ENCODE measurements at places on chromosomes 4 and X.

- no peak for DNase-seq
These were observed 88.7 kb downstream of the REPS2 start for GRCh38 chrX:17035111-17035510.

GRCh38 chrX:46820391-46821100 lies 16.3 kb upstream of the RP2 start:
- DNase-seq = no peak

- no peak for DNase-seq
These were observed 19.4 kb downstream of the FAM9C start for GRCh38 chrX:13024986-13025385.

GRCh38 chr4:77586951-77587383 lies 18.7 kb upstream of the CXCL13 start:
- peak; percentile 53 for DNase-seq

DNA sequence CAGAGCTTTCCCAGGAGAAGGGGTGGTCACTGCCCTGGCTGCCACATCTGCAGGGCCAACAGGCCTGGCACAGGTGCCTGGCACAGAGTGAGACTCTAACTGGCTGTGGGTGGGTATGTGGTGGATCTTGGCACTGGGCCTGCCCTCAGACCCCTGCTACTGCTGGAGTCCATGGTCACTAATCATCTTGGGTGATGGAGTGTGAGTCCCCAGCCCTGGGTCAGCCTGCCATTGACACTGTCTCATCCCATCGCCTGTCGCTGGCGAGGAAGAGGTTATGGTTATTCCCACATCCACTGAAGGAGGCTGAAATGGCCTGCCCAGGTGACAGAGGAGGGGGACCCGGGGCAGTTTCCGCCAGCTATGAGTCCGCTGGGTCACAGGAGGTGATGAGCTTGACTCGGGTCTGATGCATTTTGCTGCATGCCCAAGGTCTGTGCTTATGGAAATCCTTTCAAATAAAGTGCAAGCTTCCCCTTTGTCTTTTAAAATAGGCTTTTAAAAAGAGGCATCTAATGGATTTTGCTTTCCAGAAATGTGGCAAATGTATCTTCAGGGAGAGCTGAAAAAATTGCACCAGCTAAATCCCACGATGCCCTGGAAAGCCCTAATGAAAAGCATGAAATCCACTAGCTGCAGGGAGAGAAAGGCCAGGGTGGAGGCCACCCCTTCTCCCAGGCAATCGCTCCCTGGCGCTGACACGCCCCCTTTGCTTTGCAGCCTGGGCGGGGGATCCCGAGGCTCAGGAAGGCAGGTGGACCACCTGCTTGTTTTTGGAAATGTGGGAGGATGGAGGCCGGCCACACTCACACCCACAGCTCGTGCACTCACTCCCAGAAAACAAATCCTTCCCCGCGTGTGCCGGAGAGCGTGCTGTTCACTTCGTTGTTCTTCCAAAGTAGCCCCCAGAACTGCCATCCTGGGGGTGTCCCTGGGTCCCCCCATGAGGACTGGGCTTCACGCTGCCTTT lies 54.9 kb downstream of the ABLIM2 start:
- no peak for DNase-seq

GRCh38 chrX:48451708-48452107 lies 18.4 kb downstream of the SLC38A5 start:
- no peak for DNase-seq

GRCh38 chrX:37779857-37780256 lies at the start of gene CYBB:
CYBB (plus strand) TSS chrX:37780059; CDS start chrX:37780078, 19 bp downstream.
- DNase-seq = no peak

DNA sequence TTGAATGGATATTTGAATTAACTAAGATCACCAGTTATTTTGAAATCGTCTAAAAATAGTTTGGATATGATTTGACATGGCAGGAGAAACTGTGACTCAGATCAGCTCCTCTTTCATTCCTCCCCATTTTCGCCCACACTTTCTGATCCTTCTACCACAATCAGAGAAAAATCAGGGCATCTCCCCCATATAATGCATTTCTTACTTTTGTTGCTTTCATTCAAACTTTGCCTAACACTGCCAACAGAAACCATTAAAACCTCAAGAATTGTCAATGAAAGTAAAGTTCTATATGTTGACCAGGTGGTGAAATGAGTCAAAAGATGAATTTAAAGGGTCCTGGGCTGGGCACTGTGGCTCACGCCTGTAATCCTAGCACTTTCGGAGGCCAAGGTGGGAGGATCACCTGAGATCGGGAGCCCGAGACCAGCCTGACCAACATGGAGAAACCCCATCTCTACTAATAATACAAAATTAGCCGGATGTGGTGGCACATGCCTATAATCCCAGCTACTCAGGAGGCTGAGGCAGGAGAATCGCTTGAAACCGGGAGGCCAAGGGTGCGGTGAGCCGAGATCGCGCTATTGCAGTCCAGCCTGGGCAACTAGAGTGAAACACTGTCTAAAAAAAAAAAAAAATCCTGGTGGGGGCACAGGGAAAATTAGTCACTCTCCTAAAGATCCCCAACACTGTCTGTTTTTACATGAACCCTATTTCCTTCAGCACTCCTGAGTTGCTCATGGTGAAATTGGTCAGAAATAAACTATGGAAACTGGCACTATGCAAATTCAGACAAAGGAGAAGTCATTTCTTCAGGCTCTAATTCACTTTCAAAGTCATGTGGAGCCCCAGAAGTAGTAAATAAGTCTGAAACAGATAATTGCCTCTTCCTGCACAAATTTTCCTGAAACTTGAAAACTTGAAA lies 122.8 kb upstream of the NOCT start:
- DNase-seq = peak; percentile 25

GRCh38 chr4:37946503-37947179 lies 13.6 kb upstream of the PTTG2 start:
- no peak for DNase-seq

- peak; percentile 63 for DNase-seq
These were observed 68.2 kb downstream of the ARHGAP10 start for GRCh38 chr4:147799986-147800555.

GRCh38 chr4:102734591-102735385 lies 26.0 kb downstream of the MANBA start:
- peak; percentile 53 for DNase-seq

DNA sequence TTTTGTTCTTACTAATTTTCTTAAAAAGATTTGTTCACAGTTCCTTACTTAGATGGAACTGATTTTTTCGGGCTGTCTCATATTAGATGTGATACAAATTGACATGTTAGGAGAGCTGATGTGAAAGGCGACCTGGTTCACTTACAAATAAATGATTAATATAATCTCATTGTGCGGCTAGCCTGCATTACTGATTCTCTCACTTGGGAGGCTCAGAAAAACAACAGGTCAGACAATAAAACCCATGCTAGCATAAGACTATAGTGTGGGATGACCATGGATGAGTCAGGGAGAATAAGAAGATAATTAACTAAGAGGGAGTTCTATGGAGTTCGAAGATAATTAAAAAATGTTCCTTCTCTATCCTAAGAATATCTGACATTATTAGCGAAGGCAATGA lies 40.8 kb downstream of the RTL9 start:
- no peak for DNase-seq

GRCh38 chr4:10163296-10163695 lies 46.7 kb upstream of the WDR1 start:
- DNase-seq = no peak

DNA sequence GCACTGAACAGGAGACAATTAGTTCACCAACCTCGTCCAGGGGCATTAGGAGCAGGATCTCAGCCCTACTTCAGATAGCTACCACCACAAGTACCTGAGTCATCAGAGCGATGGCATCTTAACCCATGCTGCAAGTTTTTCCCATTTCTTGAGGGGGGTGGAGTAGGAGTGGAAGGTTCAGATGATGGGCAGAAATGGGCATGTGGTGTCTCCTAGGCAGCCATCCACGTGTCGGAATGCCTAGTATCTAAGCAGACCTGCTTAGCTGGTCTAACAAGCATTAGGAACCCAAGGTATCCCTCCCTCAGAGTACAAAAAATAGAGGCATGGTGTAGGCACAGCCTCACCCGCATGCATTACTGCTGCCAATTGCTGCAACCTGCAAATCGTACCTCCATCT lies 159.1 kb upstream of the DGKK start:
- DNase-seq = no peak

DNA sequence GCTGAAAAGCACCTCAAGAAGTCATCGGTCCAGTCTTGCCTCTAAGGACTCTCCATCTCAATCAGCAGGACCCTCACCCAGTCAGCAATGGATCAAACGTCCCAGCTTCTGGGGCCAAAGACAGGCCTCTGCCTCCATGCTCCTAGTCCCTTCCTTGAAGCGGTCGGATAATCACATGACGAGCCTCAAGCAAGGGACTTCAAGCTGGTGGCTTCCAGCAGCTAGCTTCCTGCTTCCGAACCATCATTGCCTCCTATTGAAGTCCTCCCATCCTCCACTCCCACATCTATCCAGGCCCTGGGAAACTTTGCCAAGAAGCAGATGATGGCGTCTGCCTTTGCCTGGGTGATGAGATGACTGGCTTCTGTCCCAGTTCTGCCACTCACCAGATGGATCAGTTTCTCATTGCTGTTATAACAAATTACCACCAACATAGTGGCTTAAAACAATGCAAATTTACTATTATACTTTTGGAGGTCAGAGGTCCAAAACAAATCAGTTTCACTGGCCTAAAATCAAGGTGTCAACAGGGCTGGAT lies 135.2 kb upstream of the MAMLD1 start:
- no peak for DNase-seq

GRCh38 chr4:163332526-163333406 lies at the start of gene NPY1R:
NPY1R (minus strand) TSS chr4:163332596; CDS start chr4:163326554, 6,042 bp downstream.
- peak; percentile 71 for DNase-seq

DNA sequence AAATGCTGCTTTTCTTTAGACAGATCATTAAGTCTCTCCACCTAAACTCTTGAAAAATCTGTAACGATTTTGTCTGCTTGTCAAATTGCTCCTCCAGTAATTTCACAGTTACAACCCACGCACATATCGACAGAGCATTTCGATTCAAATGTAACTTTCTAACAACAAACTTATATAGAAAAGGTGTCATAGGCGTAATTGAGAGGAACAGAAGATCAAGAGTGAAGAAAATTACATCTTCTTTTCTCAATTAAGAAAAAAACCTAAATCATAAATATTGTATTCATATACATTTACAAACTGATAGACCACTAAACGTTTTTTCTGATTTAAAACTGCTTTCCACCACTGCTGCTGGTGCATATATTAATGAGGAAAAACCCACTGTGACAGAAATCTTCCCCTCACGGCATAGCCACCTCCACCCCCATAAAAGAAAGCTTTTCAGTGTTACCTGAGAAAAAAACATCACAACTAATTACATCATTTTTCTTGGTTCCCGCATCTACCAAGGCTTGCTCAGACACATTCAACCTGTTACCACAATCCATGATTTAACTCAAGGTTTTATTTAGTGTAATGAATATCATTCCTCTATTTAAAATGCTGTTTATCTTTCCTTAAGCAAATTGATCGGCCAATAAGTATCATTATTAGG lies 1.9 kb downstream of the GPM6A start:
- peak; percentile 38 for DNase-seq

DNA sequence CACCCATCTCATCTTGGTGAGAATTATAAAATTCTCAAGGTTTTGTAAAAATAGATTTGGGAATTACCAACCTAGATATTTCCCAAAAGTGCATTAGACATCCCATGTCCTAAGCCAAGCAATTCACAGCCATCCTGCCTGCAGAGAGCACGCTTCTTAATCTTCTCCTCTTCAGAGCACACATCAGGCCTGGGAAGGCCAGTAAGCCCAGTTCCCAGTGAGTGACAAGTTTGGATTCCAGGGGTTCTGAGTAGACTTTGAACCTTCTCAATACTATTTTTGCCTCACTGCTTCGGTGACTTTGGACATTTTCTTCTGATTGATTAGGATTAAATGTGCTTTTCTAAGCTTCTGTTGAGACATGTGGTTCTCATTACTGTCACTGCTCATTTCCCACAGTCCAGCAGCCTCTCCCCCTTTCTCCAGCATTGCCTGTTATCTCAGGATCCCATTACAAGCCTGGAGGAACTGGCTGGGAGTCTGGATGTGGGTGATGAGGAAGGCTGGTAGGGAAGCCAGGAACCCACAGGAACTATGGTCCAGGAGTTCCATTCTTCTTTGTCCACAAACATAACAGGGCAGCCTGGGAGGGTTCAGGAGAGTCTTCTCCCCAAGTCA lies 56.4 kb upstream of the TMEM150C start:
- no peak for DNase-seq

DNA sequence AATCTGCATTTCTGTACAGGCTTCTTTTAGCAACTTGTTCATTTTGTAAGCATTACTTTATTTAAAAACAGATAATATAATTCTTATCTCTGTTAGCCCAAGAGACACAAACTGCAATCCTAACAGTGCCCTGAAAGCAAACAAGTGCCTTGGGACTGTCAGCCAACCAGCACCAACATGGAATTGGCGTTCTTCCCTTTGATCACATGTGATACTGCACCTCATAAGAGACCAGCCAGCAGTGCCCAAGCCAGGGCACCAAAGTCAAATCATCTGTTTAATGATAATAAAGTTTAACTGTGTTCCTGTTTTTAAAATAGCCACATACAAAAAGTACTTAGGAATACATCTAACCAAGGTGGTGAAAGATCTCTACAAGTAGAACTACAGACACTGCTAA lies 223.2 kb downstream of the PRDM5 start:
- DNase-seq = no peak

- no peak for DNase-seq
These were observed 835 bp downstream of the TMEM185A start for GRCh38 chrX:149630681-149631233.

DNA sequence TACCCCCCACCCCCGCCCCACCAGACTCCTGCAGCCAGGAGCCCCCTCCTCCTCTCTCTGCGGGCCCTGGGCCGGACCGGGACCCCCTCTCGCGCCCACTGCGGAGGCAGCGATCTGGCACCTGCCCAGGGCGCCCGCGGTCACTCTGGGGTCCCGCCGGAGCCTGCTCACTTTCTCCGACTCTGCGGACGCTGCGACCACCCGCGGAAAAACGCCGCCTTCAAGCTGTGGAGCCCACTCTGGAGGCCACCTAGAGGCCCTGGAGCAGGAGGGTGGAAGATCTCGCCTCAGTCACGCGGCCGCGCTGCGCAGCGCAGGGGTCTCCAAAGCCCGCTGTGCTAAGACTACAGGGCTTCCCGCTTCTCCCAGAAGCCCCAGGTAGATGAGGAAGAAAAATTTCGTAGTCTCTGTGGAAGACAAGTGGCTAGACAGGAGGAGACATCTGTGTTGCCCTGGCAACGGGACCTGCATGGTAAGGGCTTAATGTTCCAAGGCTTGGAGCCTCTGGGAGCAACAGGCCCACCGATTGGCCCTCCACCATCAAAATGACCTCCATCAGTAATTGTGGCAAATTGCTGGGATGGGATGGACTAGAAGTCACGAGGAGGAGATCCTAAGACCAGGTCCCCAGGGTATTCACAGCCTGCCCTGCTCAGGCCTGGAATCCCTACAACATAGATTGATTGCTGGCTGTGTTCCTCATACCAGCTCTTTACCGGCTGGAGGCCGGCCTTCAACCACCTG lies at the start of gene PNMA6F:
TSS of gene PNMA6F (minus strand) at position 387 of the 744 bp plus-strand sequence. CDS start 1,093 bp downstream, outside the sequence.
- DNase-seq = no peak

- no peak for DNase-seq
These were observed 32.0 kb upstream of the KIAA0232 start for GRCh38 chr4:6750286-6751221.
